ENCODE measurements at places on chromosomes 3 and 15.

- DNase-seq: peak; percentile 87
Observed at GRCh38 chr15:97903971-97904572, 56.4 kb upstream of the ARRDC4 start.

GRCh38 chr3:21703291-21703690, 47.7 kb downstream of the ZNF385D start:
- DNase-seq: no peak

DNA sequence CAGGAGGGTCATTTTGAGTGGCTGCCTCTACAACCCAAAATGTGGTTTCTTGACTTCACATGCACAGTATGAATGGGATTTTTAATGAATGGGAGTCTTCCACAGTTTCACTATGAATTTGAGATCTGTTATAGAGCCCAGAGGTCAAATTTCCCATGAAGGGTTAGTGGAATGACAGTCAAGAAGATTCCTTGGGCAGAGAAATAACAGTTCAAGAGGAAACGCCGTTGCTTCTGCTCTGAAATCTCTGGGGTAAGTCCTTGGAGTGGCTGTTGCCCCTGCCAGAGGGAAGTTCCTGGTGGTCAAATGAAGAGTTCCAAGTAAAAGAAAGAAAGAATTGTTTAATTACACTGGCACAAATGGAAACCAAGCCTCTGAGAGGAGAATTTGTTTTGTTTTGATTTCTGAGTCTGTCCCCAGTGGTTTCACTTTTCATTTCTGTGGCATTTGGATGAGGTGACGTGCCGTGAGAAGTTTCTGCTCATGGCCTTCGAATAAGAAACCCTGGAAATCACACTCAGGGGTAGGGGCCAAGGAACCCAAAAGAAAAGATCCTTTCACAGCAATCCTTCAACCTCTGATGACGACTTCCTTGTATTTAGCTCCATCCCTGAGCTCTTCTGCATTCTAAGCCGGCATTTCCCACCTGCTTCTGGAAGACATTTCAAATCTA, 77.5 kb upstream of the IL12A start:
- no peak for DNase-seq

GRCh38 chr15:51380999-51381806, 39.7 kb downstream of the GLDN start:
- peak; percentile 82 for DNase-seq

DNA sequence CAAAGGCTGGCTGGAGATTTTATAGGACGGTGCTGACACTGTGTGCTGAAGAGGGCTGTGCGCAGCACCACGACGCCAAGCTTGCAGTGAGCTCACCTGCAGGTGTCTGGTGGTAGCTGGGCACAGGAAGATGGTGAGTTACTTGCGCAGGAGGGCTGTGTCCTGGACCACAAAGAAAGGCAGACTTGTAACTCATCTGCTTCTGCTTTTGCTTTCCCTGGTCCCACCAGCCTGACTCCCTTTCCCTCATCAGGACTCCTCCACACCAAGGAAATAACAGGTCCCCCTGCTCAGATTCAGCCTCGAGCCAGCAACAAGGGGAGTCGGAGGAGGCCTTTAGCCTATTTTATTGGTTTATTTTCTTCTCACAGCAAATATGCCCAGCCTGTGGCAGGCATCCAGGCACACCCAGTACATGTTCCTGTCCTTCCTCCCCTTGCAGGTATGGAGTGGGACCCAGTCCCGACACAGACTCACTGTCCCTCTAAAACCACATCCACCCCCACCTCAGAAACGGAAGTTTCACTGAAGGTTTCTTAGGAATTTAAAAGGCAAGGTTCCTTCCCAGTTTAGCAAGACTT, 35.6 kb upstream of the FLNB start:
- DNase-seq: no peak

DNA sequence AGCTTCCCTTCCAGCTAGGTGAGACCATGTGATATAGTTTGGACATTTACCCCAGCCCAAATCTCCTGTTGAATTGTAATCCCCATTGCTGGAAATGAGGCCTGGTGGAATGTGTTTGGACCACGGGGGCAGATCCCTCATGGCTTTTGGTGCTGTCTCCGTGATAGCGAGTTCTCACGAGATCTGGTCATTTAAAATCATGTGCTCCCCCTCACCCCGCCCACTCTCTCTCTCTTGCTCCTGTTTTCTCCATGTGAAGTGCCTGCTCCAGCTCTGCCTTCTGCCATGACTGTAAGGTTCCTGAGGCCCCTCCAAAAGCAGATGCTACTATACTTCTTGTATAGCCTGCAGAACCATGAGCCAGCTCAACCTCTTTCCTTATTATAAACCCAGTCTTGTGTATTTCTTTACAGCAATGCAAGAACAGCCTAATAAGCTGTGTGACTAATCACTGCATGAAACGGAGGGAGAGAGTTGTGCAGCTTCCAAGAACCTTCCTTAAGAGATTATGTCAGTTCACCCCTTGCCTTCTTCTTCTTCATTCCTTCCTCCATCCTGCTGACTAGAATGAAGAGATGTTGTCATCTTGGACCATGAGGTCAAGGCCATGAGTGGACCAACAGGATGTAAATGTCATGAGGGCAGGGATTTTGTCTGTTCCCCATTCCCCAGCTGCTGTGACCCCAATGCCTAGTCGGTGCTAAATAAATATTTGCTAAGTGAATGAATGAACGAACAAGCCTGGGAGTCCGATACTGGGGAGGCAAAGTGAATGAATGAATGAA, 91.0 kb downstream of the CPN2 start:
- DNase-seq: no peak

- no peak for DNase-seq
Observed at GRCh38 chr15:27623149-27623548, 476.0 kb downstream of the OCA2 start.

- DNase-seq: no peak
Observed at GRCh38 chr3:72800869-72801268, 47.4 kb downstream of the SHQ1 start.

GRCh38 chr3:49316696-49317457, 23.0 kb downstream of the USP4 start:
- DNase-seq: no peak

- DNase-seq: no peak
Observed at GRCh38 chr3:123522320-123523022, 62.4 kb downstream of the HACD2 start.

GRCh38 chr3:3906171-3906570, 106.9 kb downstream of the LRRN1 start:
- DNase-seq: no peak

DNA sequence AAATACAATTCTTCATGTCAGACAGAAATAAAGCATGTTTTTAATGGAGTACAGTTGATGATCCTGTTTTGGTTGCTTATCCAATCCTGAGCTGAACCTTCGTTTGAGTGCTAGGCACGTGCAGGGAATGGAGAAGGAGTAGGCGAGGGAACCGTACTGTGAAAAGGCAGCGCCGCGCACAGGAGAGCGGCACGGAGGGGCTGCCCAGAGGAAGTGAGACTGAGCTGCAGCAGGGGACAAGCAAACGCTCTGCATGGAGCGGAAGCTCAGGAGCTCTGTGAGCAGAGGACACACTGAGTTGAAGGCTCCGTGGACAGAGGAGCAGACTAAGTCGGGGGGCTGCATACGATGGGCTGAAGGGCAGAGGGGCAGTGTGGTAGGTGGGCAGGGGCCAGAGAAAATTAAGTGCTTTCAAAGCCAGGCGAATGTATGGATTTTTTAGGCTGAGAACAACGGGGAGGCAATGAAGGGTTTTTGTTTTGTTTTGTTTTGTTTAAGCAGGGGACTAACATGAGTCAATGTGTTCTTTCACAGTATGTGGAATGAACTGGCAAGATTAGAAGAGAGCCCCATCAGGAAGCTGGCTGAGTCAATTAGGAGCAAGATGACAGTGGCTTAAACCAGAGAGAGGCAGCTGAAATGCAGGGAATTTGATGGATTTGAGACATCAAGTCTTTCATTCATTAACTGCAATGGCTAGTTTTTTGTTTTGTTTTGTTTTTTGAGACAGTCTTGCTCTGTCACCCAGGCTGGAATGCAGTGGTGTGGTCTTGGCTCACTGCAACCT, 23.8 kb upstream of the TM2D3 start:
- peak; percentile 16 for DNase-seq

GRCh38 chr3:127676456-127676855, 3.7 kb downstream of the ABTB1 start:
- DNase-seq: no peak

DNA sequence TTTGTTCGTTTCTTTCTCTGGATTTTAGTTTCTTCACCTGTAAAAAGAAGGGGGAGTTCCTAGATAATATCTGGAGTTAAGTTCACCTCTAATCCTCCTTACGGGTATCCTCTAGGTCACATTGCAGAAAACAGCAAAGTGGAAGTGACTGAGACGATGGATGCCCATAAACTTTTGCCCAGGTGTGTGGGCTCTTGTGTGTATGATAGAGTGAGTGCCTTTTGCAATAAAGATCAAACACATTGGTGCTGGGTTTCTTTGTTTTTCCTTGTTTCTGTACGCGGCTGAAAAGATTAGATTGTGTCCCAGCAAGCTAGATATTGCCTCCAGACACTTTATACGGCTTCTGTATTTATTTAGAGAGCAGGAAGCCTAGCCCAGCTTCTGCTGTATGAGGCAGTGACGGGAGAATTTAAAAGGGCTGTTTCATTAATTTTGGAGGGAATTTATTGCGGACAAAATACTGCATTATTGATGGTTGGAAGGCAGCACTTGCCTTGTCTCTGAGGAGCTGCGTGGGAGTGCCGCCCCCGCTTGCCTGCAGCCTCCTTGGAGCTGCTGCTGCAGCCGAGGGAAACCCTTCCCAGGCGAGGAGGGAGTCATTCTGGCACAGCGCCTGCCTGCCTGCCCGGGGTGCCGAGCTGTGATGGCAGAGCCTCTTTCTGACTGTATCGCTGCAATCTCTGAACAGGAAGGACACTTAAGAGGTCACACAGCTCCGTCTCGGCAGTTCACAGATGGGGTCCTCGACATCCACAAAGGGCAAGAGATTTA, 38.5 kb downstream of the PYDC2 start:
- DNase-seq: peak; percentile 52

DNA sequence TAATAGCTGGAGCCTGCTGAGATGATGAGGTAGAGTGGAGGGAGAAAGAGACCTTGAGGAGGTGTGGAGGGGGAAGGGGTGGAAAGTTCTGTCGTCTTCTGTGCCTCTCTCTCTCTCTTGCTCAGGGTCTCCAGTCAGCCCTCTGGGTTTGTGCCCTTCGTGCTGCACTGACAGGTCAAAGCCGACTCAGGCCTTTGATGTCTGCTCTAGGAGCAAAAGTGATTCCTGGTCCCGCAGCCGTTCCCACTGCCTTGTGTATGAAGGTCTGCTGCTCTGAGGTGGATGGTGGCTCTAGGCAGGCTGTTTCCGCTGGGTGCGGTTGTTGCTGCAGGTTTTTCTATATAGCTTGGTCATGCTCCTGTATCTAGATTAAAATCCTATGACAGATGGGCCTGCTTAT, 89.4 kb downstream of the IGF1R start:
- DNase-seq: no peak

DNA sequence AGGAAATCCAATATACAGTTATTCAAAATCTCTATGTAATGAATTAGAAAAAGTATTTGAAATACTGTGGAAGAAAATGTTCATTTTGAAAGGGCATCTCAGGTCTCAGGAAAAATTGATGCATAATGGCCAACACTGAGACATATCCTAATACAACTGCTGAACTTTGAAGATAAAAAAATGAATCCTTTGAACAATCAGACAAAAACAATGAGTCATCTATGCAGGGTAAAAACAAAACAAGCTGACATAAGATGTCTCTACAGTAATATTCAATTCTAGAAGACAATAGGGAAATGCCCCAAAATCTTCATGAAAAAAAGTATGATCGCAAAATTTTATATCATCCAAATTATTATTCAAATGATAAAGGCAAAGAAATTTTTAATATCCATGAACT, 34.0 kb upstream of the ZNF280D start:
- DNase-seq: no peak

DNA sequence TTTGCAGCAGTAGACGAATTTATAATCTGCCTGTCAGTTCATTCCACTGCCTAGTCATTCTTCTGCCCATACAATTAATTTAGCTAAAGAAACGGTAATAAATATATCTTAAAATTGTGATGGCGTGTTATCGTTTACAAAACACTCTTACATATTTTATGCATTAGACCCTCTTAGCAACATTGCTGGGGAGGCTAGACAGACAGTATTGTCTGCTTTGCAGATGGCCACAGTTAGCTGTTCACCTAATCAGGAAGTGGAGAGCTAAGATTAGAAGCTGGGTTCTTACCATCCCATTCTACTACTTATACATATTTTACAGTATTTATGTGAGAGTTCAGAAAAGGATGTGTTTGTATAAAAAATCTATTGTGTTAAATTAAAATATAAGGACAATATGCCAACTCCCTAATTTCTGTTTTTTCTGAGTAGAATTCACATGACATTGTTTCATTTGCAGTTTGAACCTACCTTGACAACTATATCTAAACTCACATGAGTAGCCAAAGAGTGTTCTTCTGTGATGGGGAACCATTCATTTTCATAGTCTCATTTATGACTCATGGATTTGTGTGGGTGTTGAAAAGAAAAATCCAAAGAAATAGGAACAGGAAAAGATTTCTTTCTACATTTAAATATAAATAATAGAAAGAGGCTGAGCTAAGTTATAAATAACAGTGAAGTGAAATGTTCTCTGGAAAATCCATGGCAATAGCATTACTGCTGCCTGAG, 41.7 kb upstream of the C3orf80 start:
- DNase-seq: no peak

DNA sequence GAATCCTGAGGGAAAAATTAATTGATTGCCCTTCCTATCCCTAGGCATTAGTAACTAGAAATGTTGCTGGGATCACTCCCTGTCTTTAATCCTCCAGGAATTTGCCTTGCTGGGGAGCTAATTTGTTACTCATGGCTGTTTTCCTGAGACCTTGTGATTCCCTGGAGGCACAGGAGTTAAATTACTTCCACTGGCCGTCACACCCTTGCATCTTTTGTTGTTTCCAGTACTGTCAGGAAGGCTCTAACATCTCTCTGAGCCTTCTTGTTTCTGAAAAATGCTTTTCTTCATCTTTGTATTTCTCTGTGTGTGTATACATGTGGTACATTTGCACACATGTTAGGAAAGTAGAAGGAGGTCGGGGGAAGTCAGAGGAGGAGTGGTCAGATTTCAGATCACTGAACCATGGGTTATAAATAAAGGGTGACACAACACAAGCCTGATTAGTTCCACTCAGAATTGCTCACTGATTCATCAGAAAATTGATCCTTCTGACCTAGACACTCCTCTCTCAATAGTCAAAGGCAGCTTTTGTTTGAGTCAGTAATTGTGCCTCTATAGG, 23.5 kb upstream of the LRRFIP2 start:
- no peak for DNase-seq

DNA sequence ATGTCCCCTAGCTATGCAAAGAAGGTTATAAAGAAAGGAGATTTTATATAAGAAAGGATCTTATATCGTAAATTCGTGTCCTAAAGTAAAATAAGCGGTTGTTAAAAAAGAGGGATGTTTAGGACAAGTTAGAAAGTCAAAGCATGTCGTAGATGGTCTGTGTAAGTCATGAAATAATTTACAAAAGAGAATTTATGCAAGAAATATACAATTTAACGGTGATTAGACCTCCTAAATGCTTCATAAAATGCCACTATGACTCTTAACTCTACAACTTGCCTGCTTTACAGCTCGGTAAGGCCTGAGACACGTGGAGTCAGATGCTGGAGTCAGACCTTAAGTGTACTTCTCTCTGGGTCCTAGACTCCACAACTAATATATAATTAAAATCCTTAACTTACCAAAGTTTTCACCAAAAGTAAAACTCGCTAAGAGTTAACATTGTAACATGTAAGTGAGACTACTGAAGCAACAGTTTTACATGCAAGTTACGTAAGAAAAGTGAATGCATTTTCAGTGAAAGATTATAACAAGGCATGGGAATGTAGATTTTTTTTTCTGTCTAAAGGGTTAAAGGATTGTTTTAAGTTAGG, 13.3 kb upstream of the SRPRB start:
- DNase-seq: no peak

- peak; percentile 53 for DNase-seq
Observed at GRCh38 chr15:101000271-101000681, 81.1 kb downstream of the LRRK1 start.

Data from iPS-NIHi11 (cell line).